H54 (cell line): ENCODE measurements at places on chromosomes 16 and 17.

DNA sequence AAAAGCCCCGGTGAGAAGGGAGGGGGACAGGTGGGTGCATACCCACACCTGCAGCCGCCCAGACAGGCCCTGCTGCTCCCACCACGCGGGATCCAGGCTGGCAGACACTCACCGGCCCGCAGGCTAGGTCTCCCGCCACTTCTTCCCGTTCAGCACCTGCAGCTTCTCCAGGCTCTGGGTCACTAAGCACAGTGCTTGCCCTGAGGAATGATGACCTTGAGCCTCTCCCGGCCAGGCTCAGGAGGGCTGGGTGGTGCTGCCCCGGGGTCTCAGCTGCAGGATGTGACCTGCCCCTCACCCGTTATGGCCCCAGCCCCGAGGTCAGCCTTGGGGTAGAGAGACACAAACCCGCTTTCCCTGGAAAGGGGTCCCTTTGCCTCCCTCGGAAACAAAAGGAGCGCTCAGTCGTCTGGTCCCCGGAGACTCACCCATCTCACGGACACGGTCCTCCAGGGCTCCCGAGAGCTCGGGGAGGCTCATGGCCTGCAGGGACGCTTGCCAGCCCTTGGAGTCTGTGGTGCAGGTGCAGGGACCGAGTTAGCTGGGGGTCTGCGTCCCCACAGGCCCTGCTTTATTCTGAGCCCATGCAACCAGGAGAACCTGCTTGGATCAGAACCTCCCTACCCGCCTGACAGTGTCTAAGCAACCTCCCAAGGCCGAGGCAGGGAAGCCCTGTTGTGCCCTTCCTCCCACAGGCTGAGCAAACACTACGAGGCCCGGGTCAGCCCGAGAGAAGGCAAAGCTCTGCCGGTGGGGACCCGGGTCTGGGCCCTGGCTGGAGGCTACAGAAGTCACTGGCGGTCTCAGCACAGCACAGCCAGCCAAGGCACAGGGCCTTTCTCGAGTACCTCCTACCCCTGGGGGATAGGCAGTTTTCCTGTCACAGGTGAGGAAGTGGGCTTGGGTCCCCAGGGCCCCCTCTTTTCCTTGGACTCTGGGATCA is 3.8 kb downstream of the NUDT16L1 start:
- no peak for DNase-seq

DNA sequence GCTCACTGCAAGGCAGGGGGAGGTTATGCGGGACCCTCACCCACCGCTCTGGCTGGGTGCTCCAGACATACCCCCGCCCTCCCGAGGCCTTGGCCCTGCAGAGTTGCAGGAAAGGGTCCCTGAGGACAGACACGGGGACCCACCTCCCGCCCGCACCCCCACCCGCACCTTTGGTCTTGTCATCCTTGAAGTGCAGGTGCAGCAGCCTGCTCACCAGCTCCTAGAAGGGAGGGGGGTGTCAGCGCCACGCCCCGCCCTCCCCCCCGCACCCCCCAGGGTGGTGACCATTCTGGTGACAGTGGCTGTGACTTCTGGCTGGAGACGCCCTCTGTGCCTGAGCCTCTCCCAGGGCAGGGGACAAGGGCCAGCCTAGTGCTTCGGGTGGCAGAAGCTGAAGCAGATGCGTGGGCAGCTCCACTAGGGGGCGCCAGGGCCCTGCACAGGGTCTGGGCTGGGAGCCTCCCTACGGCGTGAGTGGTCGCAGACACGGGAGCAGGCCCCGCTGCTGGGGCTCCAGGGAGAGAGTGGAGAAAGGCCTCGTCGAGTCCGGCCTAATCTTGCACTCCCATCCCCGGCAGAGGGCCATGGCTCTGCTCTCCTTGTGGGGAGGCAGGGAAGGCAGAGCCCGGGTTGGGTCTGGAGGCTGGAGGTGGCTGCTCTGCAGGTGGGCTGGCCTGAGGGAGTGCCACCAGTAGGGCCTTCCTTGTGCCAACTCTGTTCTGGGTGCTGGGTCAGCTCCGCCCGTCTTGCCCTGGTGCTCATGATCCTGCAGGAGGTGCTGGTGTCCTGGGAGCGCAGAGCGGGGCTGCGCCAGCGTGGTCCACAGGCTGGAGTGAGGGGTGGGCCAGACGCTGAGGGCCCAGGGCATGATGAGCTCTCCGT is 2.7 kb downstream of the CENPX start:
- DNase-seq = peak; percentile 69

DNA sequence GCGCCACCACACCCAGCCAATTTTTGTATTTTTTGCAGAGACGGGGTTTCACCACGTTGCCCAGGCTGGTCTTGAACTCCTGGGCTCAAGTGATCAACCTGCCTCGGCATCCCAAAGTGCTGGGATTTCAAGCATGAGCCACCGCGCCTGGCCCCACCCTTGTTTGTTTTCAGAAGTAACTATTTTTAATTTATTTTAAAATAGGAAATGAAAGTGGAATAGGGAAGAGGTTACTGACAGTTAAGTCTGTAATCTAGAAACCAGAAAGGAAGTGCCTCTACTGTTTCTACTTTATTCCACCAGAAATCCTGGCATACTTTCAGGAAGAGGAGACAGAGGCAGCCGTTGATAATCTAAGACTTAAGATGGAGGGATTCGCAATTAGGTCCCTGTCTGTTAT is 225.6 kb downstream of the TANC2 start:
- DNase-seq = no peak

- no peak for DNase-seq
These were observed 19.8 kb downstream of the CCL4 start for GRCh38 chr17:36123431-36123830.

DNA sequence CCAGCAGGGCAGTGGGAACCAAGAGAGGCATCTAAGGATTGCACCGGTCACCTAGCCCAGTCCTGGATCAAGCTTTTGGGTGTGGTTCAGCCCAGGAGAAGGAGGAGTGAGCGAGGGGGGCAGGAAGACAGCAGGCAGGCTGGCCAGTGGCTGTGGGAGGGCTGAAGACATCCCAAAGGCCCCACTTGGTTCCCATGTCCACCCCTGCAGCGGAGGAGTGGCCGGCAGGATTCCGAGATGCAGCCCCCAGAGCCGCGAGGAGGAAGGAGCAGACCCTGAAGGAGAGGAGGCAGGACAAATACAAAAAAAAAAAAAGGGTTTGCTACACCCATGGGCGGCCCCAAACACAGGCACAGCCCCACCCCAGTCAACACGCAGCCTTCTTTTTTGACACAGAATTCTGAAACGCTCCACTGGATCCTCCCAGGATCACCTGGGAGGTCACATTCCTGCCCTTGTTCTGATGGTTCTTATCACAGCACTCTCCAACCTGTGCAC is 1.1 kb upstream of the SLC47A2 start:
- DNase-seq = no peak

GRCh38 chr17:41223821-41224220 is 2.6 kb upstream of the KRTAP9-2 start:
- DNase-seq = no peak

DNA sequence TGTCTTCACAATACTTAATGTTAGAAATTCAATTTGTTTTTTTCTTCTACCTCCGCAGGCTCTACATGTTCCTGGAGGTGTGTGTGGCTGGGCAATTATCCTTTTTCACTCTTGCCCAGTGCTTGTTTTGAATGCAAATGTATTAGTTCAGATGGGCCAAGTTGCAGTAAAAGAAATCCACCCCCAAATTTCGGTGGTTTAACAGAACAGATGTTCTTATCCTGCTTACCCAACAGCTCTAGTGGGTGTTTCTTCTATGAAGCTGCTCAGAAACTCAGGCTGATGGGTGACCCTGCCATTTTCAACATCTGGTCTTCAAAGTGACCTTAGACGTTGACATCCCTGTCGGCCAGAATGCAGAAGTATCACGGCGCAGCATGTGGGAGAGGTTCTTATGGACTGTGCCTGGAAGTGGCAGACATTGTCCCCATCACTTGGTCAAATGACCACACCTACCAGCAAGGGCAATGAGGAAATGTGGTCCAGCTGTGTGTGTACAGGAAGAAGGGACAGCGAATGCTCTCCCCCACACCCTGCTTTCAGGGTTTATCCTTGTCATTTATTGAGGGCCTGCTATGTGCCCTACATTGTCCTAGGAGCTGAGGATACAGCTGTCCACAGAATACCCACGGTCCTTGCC is 157.3 kb downstream of the CDH13 start:
- no peak for DNase-seq

- no peak for DNase-seq
These were observed 920.2 kb upstream of the SOX9 start for GRCh38 chr17:71200597-71200996.

DNA sequence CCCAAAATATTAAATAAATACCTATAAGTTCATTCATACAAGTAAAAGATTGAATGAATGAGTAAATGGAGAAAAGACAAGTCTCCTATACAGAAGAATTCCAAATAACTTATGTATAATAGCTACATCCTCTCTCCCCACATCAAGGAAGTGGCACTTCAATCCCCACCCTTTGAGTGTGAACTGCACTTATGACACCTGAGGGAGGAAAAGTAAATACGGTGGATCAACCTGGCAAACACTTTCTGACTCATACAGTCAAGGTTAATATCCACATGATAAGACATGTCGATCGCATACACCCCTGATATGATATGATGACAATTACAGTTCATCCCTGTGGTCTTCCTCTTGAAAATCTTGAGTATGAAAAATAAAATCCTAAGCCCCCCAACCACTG is 18.0 kb downstream of the SLFN12L start:
- no peak for DNase-seq

DNA sequence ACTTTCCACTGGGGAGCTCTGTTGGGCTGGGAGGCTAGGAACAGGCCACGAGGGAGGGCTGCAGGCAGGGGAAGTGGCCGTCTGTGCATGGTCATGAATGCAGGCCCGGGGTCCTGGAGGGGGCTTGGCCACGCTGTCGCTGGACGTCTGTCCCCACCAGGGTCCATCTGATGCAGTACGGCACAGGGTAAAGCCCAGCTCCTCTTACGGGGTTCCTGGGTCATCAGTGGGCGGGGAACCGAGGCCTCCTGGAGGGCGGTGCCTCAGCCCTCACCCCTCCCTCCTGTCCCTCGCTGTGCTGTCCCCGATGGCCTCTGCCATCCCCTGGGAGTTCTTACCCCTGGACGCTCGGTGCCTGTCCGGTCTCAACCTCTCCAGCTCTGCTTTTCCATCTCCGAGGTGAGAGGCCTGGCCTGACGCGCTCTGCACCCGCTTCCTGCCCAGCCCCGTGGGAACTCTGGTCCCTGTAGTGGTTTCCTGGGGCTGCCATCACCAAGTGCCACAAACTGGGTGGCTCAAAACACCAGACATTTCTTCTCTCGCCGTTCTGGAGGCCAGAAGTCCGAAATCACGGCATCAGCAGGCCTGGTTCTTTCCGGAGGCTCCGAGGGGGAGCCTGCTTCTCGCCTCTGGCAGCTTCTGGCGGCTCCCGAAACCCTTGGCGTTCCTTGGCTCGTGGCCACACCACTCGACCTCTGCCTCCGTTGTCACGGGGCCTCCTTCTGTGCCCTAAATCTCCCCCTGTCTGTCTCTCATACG is 182.8 kb downstream of the SEC14L1 start:
- no peak for DNase-seq

GRCh38 chr16:822174-822908 is 21.8 kb upstream of the GNG13 start:
- no peak for DNase-seq

- DNase-seq = no peak
These were observed 5.3 kb upstream of the CRK start for GRCh38 chr17:1461198-1461944.

DNA sequence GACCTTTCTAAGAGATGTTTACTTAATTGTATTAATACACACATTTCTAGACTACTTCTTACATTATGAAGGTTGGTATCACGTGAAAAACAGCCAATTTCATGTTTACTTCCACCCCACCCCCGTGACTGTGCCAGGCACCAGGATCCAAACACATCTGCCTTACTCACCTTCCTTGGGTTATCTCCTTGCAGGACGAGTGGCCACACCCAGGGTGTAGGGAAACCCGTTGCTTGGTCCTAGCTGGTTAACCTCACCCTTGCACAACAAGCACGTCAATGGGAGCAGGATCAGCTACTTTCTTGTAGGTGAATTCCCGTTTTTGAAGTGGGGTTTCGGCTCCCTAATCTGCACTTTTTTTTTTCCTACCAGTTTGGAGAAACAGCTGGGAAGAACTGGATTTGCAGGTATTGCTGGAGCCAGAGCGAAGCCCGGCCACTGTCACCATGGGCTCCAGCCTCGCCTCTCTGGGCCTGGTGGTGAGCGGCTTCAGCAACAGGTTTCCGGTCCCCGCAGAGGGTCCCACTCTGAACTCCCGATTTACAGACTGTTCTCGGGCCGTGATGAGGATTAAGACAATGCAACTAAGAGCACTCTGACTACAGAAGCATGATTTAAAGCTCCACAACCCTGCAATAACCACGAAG is 2.1 kb upstream of the UBB start:
- DNase-seq = no peak

- peak; percentile 78 for DNase-seq
These were observed 180.2 kb downstream of the RPTOR start for GRCh38 chr17:80724775-80725266.

GRCh38 chr17:4947010-4947410 is 1.3 kb downstream of the PFN1 start:
- no peak for DNase-seq

DNA sequence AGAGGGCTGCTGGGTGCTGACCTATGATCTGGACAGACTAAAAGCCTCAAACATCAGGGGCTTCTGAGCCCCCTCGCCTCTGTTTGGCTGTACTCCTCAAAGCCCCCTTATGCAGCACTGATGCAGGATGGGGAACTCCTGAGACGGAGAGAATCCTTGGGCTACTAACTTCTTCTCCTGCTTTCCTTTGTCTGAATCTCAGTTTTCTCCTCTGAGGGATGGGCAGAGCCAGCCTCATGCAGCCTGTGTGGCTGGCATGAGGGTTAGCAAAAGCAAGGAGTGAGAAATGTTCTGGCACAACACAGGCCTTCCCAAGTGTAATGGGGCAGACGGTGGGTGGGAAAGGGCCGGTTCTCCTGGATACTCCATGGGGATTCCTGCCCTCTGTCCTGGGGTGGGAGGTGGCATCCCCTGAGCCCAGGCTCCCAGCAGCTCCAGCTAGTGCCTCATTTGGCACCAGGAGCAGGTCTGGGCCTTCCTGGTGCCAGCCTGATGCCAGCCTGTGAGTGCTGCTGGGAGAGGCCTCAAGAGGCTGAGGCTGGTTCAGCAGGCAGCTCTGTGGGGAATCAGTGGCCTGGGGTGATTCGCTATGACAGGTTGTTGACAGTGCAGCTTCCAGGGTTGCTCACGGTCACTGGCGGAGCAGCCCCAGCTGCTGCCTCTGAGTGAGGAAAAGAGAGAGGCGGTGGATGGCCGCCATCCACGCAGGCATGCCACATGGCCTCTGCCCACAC is 4.0 kb upstream of the BRD7 start:
- peak; percentile 58 for DNase-seq

- peak; percentile 96 for DNase-seq
These were observed at the start of gene HSD3B7 for GRCh38 chr16:30984669-30985400. HSD3B7 (plus strand) TSS chr16:30985207; CDS start chr16:30985659, 452 bp downstream.
